Uterus (tissue), 4 donors: ENCODE measurements at places on chromosomes 7 and 10. TPM values are rescaled to one million over a fixed set of nuclear protein-coding genes. Genes with fewer than 3 reads are reported as not detected.
A peak's percentile ranks its signal among the peaks of the same experiment; 100 is the strongest.

- H3K27me3 ChIP-seq: no peaks in the 10 kb centered on the region
- DNase-seq: no peak
- no peak overlapping the region for H3K27ac ChIP-seq
Measured at GRCh38 chr10:12062754-12063482, 5.8 kb upstream of the DHTKD1 start.

DNA sequence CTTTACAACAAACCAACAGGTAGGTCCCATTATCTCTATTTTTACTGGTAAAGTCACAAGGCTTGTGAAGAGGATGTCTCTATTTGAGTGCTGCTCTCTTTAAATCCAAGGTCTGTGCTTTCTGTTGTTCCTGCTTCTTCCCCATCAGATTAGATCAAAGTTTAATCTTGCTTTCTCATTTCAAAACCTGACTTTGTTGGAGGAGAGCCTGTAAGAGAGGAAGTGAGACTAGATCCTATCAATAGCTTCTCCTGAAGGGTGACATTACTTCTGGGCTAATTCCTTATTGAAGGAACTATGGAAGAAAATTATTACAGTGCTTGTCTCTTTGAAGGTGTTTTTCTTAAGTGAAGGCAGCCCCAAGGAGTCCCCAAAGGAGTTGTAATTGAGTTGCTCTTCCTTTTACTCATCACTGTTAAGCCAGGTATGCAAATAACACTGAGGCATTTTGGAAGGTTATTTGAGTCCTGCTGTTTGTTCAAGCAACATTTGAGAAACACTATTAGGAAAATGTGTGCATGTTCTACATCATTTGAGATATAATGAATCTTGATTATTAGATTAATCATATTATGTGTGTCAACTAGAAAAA lies 146.2 kb upstream of the MBL2 start:
- H3K4me1 ChIP-seq: no peaks in the 10 kb centered on the region
- H3K4me3 ChIP-seq: no peak overlapping the region
- no peaks in the 10 kb centered on the region for H3K36me3 ChIP-seq
- no peak overlapping the region for H3K27ac ChIP-seq
- DNase-seq: no peak

- no peak overlapping the region for H3K27ac ChIP-seq
- no peaks in the 10 kb centered on the region for H3K27me3 ChIP-seq
- DNase-seq: peak; percentile 26
- H3K36me3 ChIP-seq: no peaks in the 10 kb centered on the region
- H3K4me3 ChIP-seq: no peak overlapping the region
Measured at GRCh38 chr10:101297901-101298486, 56.0 kb upstream of the BTRC start.

- no peaks in the 10 kb centered on the region for H3K36me3 ChIP-seq
- H3K27me3 ChIP-seq: no peaks in the 10 kb centered on the region
- no peak overlapping the region for H3K4me3 ChIP-seq
- no peak for DNase-seq
- H3K4me1 ChIP-seq: no peaks in the 10 kb centered on the region
Measured at GRCh38 chr10:917999-918398, 13.5 kb downstream of the LARP4B start.

GRCh38 chr7:140144821-140145220 lies 32.0 kb downstream of the KDM7A start:
- no peaks in the 10 kb centered on the region for H3K27me3 ChIP-seq
- H3K27ac ChIP-seq: no peak overlapping the region
- H3K36me3 ChIP-seq: no peaks in the 10 kb centered on the region
- H3K4me1 ChIP-seq: no peaks in the 10 kb centered on the region
- H3K4me3 ChIP-seq: no peak overlapping the region

DNA sequence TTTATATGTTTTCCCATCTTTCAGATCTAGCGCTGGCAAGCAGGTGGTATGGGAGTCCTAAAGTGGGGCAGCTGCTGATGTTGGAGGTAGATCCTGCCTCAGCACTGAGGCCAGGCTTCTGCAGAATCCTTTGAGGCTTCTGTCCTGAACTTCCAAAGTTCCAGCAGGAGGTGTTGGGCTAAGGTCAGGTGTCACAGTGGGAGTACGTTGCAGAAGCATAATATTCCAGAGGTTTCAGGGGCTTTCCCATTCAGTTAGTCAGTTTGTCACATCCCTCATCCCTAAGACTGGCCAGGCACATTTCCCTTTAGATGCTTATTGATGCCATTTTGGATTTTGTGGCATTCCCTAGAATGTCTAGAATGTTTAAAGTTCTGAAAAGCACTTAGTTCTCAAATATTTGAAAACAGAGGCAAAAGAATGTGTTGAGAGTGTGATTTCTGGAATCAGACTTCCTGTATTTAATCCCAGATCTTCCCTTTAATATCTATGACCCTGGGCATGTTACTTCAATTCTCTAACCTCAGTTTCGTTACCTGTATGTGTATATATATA lies 319.1 kb upstream of the PHYHIPL start:
- DNase-seq: no peak
- no peaks in the 10 kb centered on the region for H3K4me1 ChIP-seq
- no peak overlapping the region for H3K4me3 ChIP-seq
- H3K36me3 ChIP-seq: no peaks in the 10 kb centered on the region
- H3K27me3 ChIP-seq: no peaks in the 10 kb centered on the region

DNA sequence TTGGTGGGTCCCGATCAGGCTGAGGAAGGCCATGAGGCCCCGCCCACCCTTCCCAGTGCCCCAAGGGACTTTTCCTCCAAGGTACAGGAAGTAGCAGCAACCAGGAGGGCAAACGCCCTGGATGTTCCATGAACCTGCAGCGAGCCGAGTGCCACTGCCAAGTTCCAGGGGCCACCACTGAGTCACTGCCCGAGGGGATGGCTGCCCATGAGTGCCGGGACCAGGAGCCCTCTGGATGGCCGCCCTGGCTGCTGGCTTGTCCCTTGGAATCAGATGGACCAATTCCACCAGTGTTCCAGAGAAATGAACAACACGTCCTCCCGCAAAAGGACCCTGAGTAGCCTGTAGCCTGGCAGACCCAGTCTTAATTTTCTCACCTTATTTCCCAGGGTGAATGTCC lies 74.2 kb downstream of the ZRANB1 start:
- H3K27ac ChIP-seq: peak overlapping the region; percentile 81
- peaks cover 26% of the 10 kb centered on the region for H3K4me1 ChIP-seq
- no peak overlapping the region for H3K4me3 ChIP-seq
- no peaks in the 10 kb centered on the region for H3K27me3 ChIP-seq
- no peaks in the 10 kb centered on the region for H3K36me3 ChIP-seq
- DNase-seq: peak; percentile 39

DNA sequence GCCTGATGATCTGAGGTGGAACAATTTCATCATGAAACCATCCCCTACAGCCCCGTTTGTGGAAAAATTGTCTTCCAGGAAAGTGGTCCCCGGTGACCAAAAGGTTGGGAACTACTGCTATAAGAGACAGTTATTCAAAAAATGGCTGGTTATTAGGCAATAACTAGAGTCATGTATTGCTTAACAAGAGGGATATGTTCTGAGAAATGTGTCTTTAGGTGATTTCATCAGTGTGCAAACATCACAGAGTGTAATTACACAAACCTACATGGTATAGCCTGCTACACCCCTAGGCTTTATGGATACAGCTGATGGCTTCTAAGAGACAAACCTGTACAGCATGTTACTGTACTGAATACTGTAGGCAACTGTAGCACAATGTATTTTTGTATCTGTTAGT lies 71.3 kb upstream of the CSTF2T start:
- H3K4me3 ChIP-seq: no peak overlapping the region
- no peak overlapping the region for H3K27ac ChIP-seq
- no peaks in the 10 kb centered on the region for H3K4me1 ChIP-seq
- H3K27me3 ChIP-seq: no peaks in the 10 kb centered on the region
- H3K36me3 ChIP-seq: no peaks in the 10 kb centered on the region

DNA sequence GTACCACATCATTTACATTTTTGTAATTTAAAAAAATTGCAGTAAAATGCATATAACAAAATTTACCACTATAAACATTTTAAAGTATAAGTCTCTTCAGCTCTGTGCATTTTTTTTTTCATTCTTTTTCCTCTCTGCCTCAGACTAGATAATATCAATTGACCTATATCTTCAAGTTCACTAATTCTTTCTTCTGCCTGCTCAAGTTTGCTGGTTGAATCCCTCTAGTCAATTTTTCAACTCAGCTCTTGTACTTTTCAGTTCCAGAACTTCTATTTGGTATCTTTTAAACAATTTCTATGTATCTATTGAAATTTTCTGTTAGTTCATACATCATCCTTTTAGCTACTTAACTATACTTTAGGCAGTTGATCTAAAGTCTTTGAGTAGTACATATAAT lies 112.0 kb downstream of the MICU1 start:
- H3K4me3 ChIP-seq: no peak overlapping the region
- no peaks in the 10 kb centered on the region for H3K27me3 ChIP-seq
- no peak overlapping the region for H3K27ac ChIP-seq
- H3K36me3 ChIP-seq: no peaks in the 10 kb centered on the region
- H3K4me1 ChIP-seq: no peaks in the 10 kb centered on the region

GRCh38 chr7:28481091-28481926 lies 69.0 kb downstream of the CREB5 start:
- H3K27ac ChIP-seq: no peak overlapping the region
- no peaks in the 10 kb centered on the region for H3K4me1 ChIP-seq
- no peaks in the 10 kb centered on the region for H3K27me3 ChIP-seq
- H3K4me3 ChIP-seq: no peak overlapping the region
- no peak for DNase-seq

DNA sequence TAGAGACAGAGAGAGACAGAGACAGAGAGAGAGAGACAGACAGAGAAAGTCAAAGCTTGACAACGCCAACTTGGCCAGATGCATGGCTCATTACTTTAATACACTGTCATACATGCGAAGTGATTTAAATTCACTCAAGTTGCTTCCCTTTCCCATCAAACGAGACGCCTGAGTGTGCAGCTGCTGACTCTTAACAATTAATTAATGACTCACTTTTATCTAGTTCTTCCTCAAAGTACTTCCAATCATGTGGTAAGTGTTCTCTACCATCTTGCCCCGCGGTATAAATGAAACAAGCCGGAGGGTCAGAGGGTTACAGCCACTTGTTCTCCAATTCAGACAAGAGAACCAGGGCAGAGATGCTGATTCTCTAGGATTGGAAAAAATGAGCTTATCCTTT lies 90.8 kb downstream of the SFMBT2 start:
- no peak for DNase-seq
- H3K27ac ChIP-seq: no peak overlapping the region
- no peaks in the 10 kb centered on the region for H3K4me1 ChIP-seq

DNA sequence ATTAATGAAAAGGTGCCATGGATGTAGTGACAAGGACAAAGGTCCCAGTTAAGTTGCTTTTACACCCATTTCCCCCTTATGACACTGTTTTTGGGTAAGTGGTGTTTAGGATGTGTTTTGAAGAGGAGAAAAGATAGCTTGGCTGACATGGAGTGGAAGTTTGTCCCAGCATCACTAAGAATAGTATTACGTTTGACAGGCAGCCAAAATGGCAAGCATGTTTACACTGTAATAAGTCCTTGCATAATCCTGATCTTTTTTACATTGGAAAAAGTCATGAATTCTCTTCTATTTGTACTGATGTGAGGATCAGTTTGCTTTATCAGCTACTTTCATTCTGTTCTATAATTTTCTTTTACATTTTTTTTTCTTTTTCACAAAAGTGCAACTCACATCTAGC lies 137.8 kb downstream of the CHRM2 start:
- no peaks in the 10 kb centered on the region for H3K27me3 ChIP-seq
- DNase-seq: no peak
- H3K4me3 ChIP-seq: no peak overlapping the region
- no peaks in the 10 kb centered on the region for H3K4me1 ChIP-seq

DNA sequence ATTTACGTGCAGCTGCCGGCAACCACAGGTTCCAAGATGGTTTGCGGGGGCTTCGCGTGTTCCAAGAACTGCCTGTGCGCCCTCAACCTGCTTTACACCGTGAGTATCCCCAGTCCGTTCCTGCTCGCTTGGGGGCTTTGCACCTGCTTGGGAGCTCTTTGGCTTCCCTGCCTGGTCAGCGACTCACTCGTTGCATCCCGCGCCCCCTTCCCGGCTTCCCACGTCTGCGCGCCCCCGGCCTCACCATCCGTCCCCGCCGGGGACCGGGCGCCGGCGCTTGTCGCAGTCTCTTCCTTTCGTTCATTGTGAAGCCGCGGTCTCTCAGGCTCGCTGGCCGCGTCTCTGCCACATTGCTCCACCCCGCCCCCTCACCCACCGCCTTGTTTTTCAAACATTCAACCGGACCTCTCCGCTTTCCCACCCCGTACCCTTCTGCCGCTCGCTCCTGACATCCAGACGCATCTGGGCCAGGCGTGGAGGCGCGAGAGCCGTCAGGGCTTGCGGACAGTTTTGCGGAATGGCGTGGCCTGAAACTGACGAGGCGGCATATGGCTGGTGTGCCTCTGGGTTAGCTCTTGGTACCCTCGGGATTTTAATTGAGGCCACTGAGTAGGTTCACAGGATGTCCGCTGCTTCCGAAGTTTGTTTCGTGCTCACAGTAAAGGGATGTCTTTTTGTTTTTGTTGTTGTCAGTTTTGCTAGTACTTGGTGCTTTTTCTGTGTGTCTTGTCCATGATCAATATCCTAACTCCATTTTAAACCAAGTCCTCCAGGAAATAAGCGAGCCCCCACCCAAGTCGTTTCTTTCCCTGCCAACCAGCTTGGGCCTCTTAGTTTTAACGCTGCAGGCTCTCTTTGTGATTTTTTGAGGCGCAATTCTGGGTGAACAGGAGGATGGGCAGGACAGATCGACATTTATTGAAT lies 639 bp downstream of the TSPAN13 start:
- H3K36me3 ChIP-seq: no peaks in the 10 kb centered on the region
- peak overlapping the region; percentile 26 for H3K4me3 ChIP-seq
- no peak for DNase-seq
- H3K4me1 ChIP-seq: no peaks in the 10 kb centered on the region
- H3K27ac ChIP-seq: peak overlapping the region; percentile 32

GRCh38 chr7:111752022-111752582 lies 189.8 kb upstream of the IMMP2L start:
- no peaks in the 10 kb centered on the region for H3K27me3 ChIP-seq
- H3K36me3 ChIP-seq: no peaks in the 10 kb centered on the region
- no peak overlapping the region for H3K27ac ChIP-seq
- H3K4me1 ChIP-seq: no peaks in the 10 kb centered on the region
- DNase-seq: peak; percentile 19

DNA sequence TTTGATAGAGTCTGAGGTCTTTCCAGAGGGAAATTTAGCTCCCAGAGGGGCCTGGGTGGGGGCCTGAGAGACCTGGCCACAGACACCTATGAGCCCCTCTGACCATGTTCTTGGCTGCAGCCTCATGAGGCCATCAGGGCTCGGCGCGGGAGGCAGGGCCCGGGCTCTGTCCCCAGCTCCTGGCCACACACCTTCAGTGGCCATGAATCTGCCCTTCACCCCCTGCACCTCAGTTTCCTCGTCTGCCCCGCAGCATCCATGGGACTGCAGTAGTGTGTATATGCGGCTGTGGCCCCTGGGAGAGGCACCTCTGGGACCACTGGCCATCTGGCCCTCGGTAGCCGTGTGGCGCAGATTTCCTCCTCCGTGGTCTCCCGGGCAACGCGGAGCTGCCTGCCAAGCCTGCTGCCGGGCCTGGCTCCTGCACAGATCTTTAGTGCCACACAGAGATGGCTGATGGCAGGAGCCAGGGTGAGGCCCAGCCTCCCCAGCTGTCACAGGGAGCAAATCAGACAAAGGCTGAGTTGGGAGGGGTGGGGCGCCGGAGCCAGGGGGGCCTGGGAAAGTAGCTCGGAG lies 23.6 kb upstream of the ADCYAP1R1 start:
- H3K4me1 ChIP-seq: no peaks in the 10 kb centered on the region
- DNase-seq: no peak
- no peaks in the 10 kb centered on the region for H3K27me3 ChIP-seq
- H3K36me3 ChIP-seq: no peaks in the 10 kb centered on the region
- H3K4me3 ChIP-seq: no peak overlapping the region

GRCh38 chr7:68238204-68238805 lies 1241.7 kb downstream of the TYW1 start:
- H3K27me3 ChIP-seq: no peaks in the 10 kb centered on the region
- no peaks in the 10 kb centered on the region for H3K4me1 ChIP-seq
- H3K27ac ChIP-seq: no peak overlapping the region
- H3K36me3 ChIP-seq: no peaks in the 10 kb centered on the region

The RPEL1 gene
- total RNA-seq: 0.35 TPM

The PRTFDC1 gene
- 31.2 TPM for total RNA-seq

The ASIC3 gene
- 16.8 TPM for total RNA-seq
